ENCODE measurements at places on chromosomes 4 and X.
A peak's percentile ranks its signal among the peaks of the same experiment; 100 is the strongest.

DNA sequence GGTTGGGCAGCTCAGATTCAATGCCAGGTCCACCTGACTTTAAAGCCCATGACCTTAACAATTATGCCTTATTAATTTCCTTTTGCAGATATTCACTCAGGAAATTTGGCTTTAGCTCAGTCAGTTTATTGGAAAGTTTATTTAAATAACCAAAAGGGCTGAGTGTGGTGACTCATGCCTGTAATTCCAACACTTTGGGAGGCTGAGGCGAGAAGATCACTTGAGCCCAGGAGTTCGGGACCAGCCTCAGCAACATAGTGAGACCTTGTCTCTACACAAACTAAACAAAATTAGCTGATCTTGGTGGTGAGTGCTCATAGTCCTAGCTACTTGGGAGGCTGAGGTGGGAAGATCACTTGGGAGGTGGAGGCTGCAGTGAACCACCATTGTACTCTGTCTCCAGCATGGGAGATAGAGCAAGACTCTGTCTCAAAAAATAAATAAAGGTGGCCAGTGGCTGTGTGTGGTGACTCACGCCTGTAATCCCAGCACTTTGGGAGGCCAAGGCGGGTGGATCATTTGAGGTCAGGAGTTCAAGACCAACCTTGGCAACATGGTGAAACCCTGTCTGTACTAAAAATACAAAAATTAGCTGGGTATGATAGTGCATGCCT lies 43.3 kb downstream of the RHOH start:
- no peak for DNase-seq

- no peak for DNase-seq
Measured at GRCh38 chr4:71201057-71201456, 137.8 kb upstream of the SLC4A4 start.

GRCh38 chr4:155367608-155368007 lies 9.2 kb downstream of the MAP9 start:
- DNase-seq, result no peak

GRCh38 chrX:6291444-6291843 lies 62.8 kb upstream of the NLGN4X start:
- DNase-seq, result no peak

GRCh38 chr4:70627620-70628019 lies 924 bp upstream of the ENAM start:
- DNase-seq, result no peak

DNA sequence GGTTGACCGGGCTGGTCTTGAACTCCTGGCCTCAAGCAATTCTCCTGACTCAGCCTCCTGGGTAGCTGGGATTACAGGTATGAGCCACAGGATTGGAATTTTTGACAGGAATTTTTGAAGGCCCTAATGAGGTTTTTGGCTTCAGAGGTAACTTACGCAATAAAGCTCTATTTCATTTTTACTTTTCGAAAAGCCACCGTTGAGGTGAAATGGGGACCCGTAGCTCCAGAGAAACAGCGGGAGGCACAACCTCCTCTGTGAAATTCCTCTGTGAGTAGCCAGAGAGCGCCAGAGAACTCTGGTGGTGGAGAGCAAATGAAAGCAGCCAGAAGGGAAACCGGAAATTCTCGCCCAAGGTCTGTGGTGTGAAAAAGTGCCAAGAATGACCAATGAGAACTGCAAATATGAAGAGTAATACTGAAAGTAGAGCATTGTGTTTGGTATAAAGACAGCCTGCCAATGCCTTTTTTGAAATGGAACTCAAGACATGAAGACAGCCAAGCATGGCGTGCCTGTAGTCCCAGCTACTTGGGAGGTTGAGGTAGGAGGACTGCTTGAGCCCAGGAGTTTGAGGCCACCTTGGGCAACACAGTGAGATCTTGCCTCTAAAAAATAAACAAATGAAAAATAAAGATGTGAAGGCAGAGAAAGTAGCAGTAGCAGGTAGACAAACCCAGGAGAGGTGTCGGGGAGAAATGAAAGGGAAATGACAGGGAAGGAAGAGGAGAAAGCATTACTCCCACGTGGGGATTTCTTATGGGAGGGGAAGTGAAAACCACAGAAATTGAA lies 33.0 kb upstream of the TMEM131L start:
- peak; percentile 6 for DNase-seq

GRCh38 chr4:3684546-3684945 lies 81.6 kb upstream of the ADRA2C start:
- no peak for DNase-seq

GRCh38 chr4:21806991-21807390 lies 141.6 kb downstream of the KCNIP4 start:
- no peak for DNase-seq

- no peak for DNase-seq
Measured at GRCh38 chr4:24849756-24850155, 54.4 kb downstream of the SOD3 start.

GRCh38 chr4:69518102-69518501 lies 22.4 kb upstream of the UGT2B4 start:
- no peak for DNase-seq

DNA sequence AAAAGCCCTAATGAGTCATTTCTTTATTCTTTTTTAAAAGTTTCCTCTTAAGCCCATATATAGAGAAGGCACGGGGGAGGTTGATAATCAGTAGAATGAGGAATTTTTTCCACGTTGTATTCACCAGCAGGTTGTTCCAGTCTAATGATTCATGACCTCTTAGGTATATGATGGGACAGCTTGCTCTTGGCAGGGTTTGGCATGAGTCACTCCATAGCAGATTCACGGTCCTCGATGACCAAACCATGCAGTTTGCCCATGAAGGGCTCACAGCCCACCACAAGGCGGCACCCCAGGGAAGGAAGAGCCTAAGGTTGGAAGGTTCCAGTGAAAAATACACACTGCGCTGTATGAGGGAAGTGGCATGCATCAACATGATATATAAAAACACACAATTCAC lies 623.8 kb upstream of the DIPK2B start:
- no peak for DNase-seq

GRCh38 chr4:99833756-99834155 lies 17.1 kb downstream of the DAPP1 start:
- DNase-seq, result no peak

GRCh38 chrX:120456973-120457372 lies 12.1 kb downstream of the LAMP2 start:
- DNase-seq, result no peak

- DNase-seq, result no peak
Measured at GRCh38 chr4:26877406-26877805, 16.8 kb downstream of the STIM2 start.

DNA sequence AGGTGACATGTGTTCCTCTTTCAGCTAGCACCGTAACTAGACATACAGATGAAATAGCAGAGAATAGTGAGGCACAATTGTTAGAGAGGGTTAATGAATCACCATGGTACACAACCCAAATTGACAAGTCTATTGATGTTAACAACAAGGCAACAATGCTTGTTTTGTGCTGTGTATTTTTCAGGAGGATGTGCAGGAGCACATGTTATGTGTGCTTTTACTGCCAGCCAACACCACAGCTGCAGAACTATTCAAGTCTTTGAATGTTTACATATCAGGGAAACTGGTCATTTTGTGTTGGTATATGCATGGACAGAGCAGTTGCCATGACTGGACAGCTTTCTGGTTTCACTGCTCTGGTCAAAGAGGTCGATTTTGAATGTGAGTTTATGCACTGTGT lies 32.8 kb downstream of the STBD1 start:
- no peak for DNase-seq

- no peak for DNase-seq
Measured at GRCh38 chr4:61485056-61485455, 284.9 kb downstream of the ADGRL3 start.

DNA sequence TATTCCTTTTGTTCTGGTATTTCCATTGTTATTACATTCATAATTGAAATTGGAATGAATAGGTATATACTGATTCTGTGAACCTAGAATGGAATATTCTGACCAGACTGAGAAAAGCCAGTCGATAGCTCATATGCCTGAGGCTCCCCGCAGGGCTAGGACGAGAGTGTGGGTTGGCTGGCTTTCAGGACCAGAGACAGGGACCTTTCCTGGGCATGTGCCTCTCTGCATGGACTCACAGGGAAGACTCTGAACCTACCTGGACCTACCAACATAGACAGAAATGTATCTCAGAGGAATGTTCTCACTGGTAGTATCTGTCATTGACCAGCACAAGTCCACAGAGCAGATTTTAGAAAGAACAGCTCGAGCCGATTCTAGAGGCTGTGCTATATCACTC lies 214.6 kb downstream of the FRMPD4 start:
- no peak for DNase-seq

- no peak for DNase-seq
Measured at GRCh38 chr4:26074712-26075430, 160.9 kb downstream of the SMIM20 start.

DNA sequence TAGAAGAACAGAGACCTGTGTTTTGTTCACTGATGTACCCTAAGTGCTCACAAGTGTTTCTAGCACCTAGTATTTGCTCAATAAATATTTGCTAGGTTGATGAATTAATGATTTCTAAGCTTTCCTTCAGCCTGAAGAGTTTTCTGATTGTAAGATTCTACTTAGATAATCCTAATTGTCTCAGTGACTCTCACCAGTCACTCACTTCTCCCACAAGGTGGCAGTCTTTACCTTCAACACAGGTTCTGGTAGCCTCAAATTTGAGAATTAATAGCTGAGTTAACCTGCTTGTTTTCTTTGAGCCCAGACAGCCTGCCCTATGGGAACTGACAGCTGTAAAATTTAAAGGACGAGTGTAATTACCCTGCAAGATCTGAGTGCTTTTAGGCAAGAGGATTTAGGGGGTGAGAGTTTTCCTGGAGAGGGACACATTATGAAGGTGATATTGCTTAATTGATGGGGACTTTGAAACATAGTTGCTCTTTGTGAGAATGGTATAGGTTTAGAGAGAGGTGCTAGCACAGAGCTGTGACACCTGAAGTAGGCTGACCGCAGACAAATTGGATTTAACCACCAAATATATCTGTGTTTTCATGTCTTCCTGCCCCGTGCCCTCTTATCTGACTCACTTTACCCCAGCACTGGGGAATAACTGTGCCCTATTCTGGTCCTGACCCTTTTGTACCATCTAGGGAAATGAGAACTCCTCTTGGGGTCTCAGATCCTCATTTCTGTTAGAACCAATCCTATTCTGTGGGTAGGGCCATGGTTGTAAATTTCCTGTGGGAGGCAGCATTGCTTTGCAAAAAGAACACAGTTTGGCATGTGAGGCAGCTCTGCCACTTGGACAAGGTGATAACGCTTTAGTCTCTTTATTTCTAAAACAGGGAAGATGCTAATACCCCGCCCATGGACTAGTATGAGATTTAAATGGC lies 27.7 kb downstream of the CD38 start:
- peak; percentile 43 for DNase-seq

DNA sequence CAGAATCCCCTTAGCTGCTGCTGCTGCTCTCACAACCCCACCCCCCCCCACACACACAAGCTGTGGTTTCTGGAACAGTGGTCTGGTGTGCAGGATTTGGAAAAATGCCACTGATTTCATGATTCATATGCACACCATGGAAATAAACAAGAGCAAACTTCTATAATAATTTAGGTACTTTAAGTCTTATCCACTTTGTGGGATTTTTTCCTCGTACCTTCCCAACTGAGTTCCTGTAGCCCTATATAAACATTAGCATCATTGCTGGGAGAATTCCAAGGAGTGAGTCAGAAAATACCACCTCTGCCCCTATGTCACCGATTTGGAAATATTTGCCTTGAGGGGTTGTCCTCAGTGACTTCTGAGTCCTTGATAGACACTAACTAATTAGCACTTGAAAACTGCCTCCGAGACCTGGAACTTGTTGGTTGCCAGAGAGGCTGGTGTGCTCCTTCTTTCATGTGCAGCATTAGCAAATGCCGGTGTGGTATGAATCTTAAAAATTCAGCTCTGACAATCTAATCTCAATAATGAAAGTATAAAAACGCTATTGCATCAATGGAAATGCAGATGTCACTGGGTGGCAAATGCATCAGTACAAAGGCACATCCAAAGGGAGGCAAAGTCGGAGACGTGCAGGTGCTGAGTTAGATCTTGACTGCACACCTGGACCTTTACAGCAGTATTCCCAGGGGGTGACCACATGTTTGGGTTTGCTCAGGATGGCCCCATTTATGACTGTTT lies 61.8 kb downstream of the CPE start:
- no peak for DNase-seq

GRCh38 chr4:175536852-175537453 lies 275.1 kb downstream of the GPM6A start:
- peak; percentile 62 for DNase-seq

GRCh38 chr4:16942491-16942890 lies 44.0 kb upstream of the LDB2 start:
- no peak for DNase-seq

DNA sequence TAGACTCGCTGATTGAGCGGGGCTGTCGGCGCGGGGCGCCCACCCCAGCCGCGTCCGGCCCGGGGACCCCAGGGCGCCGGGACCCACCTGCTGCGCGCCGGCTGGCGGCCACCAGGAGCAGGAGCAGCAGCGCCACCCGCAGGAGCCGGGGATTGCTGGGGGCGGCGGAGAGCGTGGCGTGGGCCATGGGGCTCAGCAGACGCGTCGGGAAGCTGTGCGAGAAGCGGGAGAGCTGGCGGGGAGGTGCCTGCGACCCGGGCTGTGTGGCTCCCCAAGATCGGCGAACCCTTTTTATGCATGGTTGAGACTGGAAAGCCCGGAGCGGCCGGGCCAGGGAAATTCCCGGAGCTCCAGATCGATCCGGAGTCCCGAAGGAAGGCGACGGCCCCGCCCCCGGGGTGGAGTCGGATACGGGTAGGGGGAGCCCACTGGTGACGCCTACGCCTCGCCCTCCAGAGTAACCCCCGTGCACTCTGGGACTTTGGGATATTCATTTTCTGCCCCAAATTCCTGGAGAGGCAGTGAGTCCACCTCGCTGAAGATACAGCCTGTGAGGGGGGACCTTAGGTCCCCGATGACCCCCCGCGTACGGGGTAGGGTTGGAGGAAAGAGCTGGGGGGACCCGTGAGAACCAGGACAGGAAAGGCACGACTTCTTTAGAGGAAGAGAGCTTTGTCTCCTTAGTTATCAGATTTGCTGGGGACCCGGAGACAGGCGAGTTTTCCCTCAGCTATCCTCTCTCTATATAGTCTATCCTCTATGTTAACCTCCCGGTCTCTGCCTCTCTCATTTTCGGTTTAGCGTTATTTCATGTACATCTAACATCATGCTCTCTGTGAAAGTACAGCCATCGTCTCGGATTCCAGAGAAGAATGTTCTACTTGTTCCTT lies at the start of gene CXCL3:
TSS of gene CXCL3 (minus strand) at position 265 of the 890 bp plus-strand sequence. CDS start at position 187, 78 bp downstream.
- peak; percentile 71 for DNase-seq

GRCh38 chr4:174394915-174395314 lies 111.2 kb downstream of the CEP44 start:
- DNase-seq, result no peak

GRCh38 chrX:38462257-38462656 lies 99.1 kb upstream of the TSPAN7 start:
- DNase-seq, result no peak

Measured in NCI-H510A treated with DMSO at 0.1 percent for 48 hours (cell line).